ENCODE measurements at places on chromosomes 6 and 20.

- DNase-seq, result no peak
Observed at GRCh38 chr20:10754824-10755223, 81.0 kb upstream of the JAG1 start.

GRCh38 chr6:158707821-158708195 lies 58.0 kb downstream of the SYTL3 start:
- DNase-seq, result no peak

- no peak for DNase-seq
Observed at GRCh38 chr6:155678361-155678760, 222.7 kb upstream of the NOX3 start.

- DNase-seq, result no peak
Observed at GRCh38 chr20:50519036-50519762, 9.0 kb downstream of the PTPN1 start.

DNA sequence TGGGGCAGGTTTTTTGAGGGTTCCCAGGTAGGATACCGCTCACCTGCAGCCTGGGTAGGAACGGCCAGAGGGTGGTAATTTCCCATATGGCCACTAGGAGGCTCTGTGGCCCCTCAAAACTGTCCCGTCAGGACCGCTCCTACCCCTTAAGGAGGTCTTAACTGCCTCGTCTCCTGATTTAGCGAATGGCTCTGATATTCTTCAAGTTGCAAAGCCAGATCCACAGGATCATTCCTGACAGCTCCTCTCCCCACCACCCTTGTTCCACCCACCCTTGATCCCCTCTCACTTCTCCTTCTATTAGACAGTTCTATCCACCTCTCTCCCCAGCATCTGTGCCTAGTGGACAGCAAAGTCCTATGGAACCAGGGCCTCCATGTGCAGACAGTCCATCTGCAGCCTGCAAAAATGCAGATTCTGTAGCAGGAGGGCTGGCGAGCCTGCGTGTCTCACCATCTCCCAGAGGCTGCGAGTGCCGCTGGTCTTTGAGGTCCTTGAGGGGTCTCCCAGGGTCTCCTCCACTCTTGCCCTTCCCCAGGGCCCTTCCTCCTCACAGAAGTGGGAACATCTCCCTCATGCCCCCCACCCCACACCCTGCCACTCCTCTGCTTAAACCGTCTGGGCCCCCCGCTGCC lies 34.3 kb upstream of the ZBP1 start:
- DNase-seq, result peak; percentile 17

- DNase-seq, result no peak
Observed at GRCh38 chr6:136319732-136320131, 30.1 kb upstream of the BCLAF1 start.

- no peak for DNase-seq
Observed at GRCh38 chr20:32249030-32249738, 28.3 kb upstream of the KIF3B start.

GRCh38 chr20:2022163-2022562 lies 28.3 kb upstream of the PDYN start:
- no peak for DNase-seq

DNA sequence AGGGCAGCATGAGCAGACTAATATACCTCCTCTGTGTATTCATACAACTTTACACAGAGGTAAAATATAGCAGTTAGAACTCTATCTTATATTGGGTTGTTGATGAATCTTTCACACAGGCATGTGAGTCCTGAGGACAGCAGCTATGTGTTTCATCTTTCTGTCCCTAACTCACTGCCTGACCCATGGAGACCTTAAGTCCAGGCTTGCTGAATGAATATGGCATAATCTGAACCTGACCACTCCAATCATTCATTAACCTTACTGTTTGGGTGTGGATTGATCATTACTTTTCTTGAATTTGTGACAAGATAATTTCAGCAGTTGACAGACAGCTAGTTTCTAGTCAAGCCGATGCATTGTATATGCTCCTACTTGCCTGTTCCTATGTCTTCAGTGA lies 27.3 kb upstream of the TSPYL1 start:
- no peak for DNase-seq

- DNase-seq, result no peak
Observed at GRCh38 chr20:32672982-32673851, 524 bp downstream of the C20orf203 start.

- peak; percentile 60 for DNase-seq
Observed at GRCh38 chr6:74170118-74170517, 474.1 kb downstream of the CD109 start.

GRCh38 chr20:40651151-40651550 lies 37.9 kb downstream of the MAFB start:
- DNase-seq, result no peak

DNA sequence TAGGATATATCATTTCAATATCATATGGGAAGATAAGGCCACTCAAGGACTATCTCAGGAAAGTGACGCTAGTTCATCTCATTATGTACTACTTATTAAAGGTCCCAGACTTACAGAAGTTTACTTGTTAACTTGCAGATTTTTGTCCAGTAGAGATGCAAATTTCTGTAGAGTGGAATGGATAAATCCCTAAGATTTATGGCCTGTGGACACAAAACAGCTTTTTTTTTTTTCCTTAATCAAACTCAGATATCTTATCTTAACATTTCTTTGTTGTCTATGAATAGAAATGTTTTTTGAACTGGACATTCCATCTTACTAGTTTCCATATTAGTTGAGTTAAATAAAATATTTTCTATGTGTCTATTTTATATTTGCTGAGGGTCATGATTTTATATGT lies 110.5 kb upstream of the MAP7 start:
- no peak for DNase-seq

DNA sequence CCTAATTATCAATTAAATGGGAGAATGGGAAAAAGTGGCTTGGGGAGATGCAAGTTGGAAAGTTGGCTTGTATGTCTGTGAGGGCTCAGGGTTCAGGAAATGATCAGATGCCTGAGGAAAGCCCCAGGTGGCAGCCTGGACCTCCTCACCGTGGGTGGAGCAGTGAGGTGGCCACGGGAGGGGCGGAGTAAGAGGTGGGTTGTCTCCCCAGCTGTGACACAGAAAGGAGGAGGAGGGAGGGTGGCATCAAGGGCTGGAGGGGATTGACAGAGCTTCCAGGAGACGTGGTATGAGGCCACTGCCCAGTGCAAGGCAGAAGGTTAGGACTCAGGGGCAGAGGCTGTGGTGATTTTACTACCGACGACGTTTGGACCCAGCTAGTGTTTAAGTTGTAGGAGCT lies 672.2 kb downstream of the PRKN start:
- no peak for DNase-seq

GRCh38 chr20:49210101-49210756 lies 9.0 kb upstream of the DDX27 start:
- no peak for DNase-seq

GRCh38 chr6:29968130-29968529 lies 25.8 kb downstream of the HLA-A start:
- DNase-seq, result no peak

- DNase-seq, result peak; percentile 72
Observed at GRCh38 chr20:56689318-56689717, 60.2 kb downstream of the TFAP2C start.

DNA sequence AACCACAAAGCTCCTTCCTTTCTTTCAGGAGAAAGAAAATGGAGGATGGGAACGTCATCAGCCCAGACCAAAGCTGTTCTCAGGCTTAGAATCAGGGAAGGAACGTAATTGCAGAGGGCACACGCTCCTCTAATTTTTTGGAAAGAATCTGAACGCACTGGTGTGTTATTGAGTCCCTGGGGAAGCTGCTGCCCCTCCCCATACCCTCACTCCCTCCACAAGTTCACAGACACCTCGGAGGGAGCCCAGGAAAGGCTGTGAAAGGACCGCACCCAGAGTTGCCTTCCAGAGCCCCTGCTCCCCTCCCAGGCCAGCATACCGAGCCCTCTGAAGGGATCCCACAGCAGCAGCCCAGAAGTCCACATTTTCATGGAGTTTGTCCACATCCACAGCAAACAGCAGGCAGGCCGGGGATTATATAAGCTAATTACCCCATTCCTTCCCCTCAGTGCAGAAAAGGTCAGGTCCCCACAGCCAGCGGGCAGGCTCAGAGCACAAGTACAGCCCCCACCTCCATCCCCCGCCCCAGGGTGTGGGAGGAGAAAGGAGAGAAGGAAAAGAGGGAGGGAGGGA lies 53.7 kb downstream of the ANKRD60 start:
- no peak for DNase-seq

- no peak for DNase-seq
Observed at GRCh38 chr6:20769631-20770030, 235.4 kb downstream of the CDKAL1 start.

Measured in GM04504 (cell line).